ENCODE measurements at places on chromosomes 12 and 14.

GRCh38 chr14:39474416-39474911 lies 42.2 kb upstream of the FBXO33 start:
- no peak for DNase-seq

- peak; percentile 45 for DNase-seq
These were observed 4.2 kb downstream of the SH2B3 start for GRCh38 chr12:111409780-111410430.

- no peak for DNase-seq
These were observed 524.8 kb downstream of the SOX5 start for GRCh38 chr12:23424685-23425084.

GRCh38 chr14:22547948-22548750 lies 40.9 kb downstream of the DAD1 start:
- DNase-seq = no peak

GRCh38 chr12:913919-914698 lies 35.4 kb downstream of the RAD52 start:
- DNase-seq = peak; percentile 3
